Activated naive CD4-positive, alpha-beta T cell (primary cell): ENCODE measurements at places on chromosomes 5 and 9.

GRCh38 chr5:132491368-132492364, 1.1 kb upstream of the IRF1 start:
- DNase-seq, result no peak

- DNase-seq, result no peak
Observed at GRCh38 chr9:33750307-33750838, 45.0 kb upstream of the PRSS3 start.

DNA sequence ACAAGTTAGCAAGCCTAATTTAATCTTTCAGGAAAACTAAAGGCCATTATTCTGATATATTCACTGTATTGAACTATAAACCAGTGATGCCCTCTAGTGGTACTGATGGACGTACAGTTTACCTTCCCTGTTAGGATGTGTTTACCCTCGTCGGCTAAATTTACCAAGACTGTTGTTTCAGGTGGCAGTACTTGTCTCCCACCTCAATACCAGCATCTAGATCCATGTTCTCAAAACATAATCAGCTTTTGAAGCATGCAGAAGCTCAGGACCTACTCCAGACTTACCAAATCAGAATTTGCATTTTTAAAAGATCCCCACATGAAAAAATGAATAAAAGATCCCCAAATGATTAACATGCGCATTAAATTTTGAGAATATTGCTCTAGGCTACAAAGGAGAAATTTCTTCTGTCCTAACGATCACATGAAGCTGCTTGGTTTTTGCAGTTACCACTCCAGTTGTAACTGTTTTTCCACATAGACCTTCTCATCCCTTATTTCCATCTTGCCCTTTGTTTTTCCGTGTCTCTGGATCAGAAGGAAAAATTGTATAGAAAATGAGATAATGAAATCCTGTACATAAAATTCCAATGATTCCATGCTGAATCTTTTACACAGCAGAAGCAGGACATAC, 3.2 kb upstream of the BAAT start:
- no peak for DNase-seq

DNA sequence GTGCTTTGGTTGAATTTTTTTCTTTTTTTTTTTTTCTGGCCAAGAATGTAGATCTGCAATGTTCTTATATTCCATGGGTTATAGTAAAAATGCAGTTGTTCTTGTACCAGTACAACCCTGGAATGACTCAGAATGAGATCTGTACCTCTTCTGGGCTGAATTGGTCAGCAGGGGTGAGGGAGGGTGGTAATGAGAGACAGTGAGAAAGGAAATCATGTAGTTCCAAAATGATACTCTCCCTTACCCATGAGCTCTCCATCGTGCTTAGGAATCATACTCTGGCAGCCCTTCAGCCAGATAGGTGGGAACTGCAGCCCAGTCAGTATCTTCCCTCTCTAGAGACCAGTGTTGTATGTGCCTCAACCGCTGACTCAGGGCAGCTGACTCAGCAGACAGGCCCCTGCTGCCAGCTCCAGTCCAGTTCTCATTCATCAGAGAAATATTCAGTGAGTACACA, 2.1 kb upstream of the GLIS3 start:
- no peak for DNase-seq

DNA sequence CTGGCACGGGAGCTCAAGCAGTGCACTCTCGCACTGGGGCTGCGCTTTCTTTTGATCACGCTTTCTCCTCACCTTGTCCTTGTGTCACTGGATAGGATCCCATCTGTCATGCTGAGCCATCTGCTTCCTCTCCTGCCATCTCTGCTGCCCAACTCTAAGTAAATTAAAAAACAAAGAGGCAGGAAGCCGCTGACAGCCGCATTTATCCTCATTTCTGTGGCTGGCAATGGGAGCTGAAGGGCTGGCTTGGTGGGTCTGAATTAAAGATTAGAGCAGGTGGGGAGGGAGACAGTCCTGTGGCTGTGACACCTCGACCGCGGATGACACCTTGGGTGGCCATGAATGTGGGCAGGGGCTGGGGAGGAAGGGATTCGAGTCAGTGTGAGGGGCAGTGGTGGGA, 159.2 kb upstream of the ALDH1B1 start:
- no peak for DNase-seq

DNA sequence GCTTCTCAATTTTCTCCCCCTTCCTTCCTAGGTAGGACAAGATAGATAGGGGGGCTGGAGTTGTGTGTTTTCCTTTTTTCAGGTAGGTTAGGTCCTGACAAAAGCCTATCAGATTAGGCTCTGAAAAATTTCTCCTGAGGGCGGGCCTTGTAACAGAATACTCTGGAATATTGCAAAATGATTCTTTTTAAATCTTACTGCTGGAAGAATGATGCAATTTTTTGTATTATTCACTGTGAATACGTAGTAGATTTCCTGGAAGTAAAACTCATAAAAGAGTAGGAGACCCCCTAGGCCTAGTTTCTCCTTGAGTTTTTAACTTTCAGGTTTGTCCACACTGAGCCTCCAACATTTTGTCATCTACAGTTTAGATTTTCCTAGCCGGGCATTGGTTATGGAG, 1701.8 kb downstream of the EFNA5 start:
- DNase-seq, result no peak

GRCh38 chr5:146595088-146595487, 79.1 kb upstream of the GPR151 start:
- no peak for DNase-seq

- no peak for DNase-seq
Observed at GRCh38 chr5:134099288-134099872, 15.1 kb upstream of the TCF7 start.

- DNase-seq, result no peak
Observed at GRCh38 chr5:138545919-138546562, 3.0 kb upstream of the ETF1 start.

- DNase-seq, result no peak
Observed at GRCh38 chr5:61167382-61167781, 5.1 kb upstream of the SMIM15 start.

GRCh38 chr5:10934783-10935355, 173.8 kb upstream of the DAP start:
- no peak for DNase-seq
